ENCODE measurements at places on chromosomes 12 and 14.

DNA sequence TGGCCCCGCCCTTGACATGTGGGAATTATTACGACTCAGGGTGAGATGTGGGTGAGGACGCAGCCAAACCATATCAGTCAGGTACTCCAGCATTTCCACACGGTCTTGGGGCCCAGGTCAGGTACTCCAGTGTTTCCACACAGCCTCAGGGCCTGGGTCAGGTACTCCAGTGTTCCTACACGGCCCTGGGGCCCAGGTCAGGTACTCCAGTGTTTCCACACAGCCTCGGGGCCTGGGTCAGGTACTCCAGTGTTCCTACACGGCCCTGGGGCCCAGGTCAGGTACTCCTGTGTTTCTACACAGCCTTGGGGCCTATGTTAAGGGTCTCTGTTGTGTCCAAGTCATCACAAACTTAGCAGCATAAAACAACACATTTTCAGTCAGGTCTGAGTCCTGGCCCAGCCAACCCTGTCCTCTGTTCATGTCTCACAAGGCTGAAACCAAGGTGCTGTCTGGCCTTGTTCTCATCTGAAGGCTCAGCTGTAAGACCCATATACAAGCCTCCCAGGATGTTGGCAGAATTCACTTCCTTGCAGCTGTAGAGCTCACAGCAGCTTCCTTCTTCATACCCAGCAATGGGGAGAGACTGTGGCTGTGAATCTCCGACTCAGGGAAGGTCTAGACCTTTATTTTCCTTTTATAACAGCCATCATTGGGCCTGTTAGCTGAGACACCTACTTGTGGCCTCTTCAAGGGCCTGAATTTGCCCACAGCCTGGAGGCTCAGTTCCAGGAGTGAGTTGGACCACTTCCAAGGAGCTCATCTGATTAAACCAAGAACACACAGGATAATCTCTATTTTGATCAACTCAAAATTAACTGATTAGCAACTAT lies 107.6 kb upstream of the SFSWAP start:
- no peak for DNase-seq

- peak; percentile 83 for DNase-seq
Observed at GRCh38 chr12:49043856-49044258, 16.7 kb downstream of the KMT2D start.

- no peak for DNase-seq
Observed at GRCh38 chr14:87285506-87285905, 707.5 kb downstream of the GALC start.

DNA sequence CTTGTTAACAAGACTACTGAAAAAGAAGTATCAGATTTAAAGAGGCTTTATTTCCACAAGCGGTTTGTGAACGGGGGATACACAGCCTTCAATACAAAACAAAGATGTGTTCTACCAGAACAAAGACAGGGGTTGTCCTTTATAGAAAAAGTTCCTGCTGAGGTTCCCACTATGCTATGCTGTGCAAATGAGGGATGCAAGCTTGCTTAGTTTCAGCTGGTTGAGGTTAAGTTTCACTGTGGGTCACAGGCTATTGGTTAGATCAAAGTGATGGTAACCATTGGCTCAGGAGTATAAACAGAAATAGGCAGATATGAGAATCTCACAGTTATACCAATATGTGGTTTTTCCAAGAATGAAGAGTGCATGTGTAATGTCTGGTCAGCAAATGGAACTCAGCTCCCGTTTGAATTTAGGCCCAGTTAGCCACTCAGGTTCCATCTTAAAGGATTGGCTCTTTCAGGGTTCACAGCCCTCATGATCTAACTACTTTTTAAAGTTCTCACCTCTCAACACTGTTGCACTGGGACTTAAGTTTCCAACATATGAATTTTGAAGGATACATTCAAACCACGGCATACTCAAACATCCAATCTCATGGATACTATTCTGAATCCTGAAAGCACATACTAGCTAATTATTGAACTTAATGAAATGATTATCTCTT lies 215.4 kb upstream of the DCN start:
- DNase-seq: no peak

DNA sequence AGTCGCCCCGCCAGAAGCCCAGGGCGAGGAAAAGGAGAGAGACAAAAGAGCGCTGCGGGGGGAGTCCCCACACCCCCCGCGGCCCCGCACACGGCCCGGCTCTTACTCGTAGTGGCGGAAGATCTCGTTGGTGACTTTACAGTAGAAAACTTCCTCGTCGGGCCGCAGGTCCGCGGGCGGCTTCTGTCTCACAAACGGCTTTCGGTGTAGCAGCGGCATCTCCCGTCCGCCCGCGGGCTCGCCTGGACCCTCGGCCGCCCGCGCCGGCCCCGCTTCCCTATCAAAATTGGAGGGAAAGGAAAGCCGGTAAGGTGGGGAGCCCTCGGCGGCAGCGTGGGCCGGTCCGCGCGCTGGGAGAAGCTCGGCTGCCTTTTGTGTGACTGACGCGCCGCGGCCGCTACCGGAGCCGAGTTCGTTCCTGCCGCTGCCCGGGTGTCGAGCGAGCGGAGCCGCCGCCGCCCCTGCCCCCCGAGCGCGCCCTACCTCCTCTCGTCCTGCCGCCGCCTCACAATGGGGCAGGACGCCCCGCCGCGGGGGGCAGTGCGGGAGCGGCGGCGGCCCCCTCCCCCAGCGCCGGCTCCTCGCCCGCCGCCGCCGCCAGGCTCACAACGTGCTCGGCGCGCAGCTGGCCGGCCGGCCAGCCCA lies 652 bp downstream of the BAZ1A start:
- peak; percentile 56 for DNase-seq

DNA sequence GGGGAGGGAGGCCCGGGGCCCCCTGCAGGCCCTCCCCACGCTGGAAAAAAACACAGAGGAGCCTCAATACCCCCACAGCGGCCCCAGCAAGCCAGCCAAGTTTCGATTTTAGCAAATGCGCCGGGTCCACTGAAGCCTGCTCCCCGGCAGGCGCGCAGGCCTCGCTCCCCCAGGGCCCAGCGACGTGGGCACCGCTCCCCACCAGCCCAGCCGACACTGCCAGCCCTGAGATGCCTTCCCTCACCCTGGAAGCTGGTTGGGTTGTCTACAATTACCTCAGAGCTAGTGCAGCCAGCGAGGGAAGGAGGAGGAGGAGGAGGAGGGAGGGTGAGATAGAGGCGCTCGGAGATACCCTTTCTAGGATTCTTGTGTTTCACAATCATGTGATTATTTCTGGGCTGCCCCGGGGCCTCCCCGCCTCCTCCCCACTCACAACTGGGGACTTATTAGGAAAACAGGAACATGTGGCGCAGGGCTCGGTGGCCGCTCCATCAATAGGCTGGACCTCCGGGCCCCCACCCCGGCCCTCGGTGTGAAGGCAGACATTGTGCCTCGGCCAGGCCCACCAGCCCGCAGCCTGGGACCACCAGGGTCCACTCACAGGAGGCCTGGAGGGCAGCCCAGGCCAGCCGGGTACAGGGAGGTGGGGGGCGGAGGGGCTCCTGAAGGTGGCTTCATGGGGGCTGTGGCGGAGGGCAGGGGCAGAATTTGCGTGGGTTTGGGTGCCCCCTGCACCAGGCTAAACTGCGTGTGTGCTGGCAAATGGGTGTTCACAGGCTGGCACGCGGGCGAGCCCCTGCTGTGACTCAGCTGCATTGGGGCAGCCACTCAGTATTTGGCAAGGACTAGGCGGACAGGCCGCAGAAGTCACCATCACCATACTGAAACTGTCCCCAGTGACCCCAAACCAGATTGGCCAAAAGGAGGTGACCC lies 109.9 kb downstream of the NCOR2 start:
- peak; percentile 60 for DNase-seq

- DNase-seq: no peak
Observed at GRCh38 chr12:28443337-28443736, 253.1 kb downstream of the CCDC91 start.

DNA sequence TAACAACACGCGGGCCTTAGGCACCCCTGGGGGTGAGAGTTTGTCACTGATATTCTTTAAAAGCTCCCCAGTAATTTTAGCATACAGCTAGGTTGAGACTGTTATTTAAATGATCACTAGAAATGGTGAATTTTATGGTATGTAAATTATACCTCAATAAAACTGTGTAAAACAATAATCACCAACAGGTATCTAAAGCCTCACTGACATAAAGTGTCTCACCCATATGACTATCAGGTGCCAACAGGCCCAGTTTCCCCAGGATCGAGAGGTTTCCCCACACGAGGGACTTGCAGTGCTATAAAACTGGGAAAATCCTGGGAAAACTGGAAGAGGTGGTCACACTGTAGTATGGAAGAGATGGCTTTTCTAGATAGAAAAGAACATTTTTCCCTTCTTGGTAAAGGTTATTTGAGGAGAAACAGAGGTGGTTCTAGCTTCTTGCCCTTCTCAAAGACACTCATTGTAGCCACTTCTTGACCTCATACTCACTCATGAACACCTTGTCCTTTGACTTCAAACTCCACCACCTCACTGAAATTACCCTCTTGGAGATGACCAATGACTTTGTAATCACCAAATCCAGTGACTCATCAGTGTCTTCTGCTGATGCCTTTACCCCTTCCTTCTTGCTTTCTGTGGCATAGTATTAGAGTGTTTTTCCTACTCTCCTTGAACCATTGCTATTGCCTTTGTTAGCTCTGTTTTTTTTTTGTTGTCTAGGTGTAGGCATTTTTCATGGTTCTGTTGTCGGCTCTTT lies 24.8 kb upstream of the NUBPL start:
- no peak for DNase-seq

DNA sequence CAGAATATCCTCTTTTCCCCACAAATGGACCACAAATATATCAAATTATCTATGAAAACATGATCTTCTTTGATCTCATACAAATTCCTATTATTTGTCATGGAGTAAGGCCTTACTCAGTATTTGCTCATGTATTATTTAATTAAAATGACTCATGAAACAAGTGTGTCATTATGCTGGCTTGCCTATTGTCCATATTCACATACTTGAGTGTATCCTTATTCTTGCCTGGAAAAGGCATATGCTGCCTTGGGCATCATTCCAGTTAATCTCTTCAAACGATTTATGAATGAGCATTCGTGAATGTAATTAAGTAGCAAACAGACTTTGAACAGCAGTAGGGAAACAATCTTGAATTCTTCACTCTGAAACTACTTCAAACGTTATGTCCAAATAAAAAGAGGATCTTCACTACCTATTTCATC lies 22.6 kb upstream of the SNRPF start:
- DNase-seq: no peak

DNA sequence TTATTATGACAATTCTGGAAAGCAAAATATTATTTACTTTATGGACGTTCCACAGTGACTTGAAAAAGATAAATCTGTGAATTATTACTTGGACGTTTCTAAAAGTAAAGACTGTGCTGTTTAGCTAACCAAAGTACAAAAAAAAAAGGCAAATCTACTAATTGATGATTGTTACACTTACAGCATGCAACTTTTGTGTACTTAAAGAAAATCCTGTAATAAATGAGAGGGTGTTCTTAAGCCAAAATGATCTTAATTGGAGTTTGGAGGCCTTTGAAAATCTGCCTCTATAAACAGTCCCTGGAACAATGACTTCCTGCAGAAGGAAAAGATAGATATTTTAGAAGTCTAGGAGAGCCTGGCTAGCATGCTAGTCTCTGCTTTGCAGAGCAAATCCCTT lies 434.0 kb upstream of the SYT1 start:
- no peak for DNase-seq

- DNase-seq: no peak
Observed at GRCh38 chr14:56488306-56488705, 91.3 kb upstream of the TMEM260 start.

- DNase-seq: no peak
Observed at GRCh38 chr14:73460691-73461127, 2.4 kb upstream of the NUMB start.

- DNase-seq: no peak
Observed at GRCh38 chr12:57661376-57661775, 28.4 kb upstream of the B4GALNT1 start.

GRCh38 chr12:67042697-67043131 lies 226.4 kb upstream of the CAND1 start:
- no peak for DNase-seq

GRCh38 chr12:14416658-14417057 lies 51.2 kb downstream of the ATF7IP start:
- peak; percentile 38 for DNase-seq

DNA sequence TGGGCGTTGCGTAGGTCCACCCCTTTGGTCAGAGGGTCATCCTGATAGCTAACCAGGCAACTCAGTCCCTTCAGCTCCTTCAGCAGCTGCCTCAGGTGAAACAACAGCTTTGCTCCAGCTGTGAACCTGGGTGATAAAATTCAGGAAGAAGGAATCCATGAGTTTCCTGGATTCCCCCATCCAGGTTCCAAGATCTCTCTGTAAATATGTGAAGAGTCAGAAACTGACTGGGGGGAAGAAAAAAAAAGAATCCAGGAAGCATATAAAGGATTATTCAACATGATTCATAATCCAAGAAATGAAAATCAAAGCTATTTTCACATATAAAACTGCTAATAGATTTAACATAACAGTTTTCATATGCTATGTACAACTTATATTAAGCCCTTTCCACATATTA lies 8.6 kb downstream of the STAT2 start:
- no peak for DNase-seq

GRCh38 chr14:76271041-76271755 lies 104.7 kb upstream of the ESRRB start:
- no peak for DNase-seq

DNA sequence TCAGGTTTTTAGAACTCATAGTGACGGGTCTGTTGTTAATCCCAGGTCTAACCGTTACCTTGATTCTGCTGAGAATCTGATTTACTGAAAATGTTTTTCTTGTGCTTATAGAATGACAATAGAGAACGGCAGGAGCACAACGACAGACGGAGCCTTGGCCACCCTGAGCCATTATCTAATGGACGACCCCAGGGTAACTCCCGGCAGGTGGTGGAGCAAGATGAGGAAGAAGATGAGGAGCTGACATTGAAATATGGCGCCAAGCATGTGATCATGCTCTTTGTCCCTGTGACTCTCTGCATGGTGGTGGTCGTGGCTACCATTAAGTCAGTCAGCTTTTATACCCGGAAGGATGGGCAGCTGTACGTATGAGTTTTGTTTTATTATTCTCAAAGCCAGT lies 34.4 kb downstream of the PSEN1 start:
- DNase-seq: no peak

GRCh38 chr12:2826721-2827515 lies 7.9 kb downstream of the NRIP2 start:
- DNase-seq: no peak

DNA sequence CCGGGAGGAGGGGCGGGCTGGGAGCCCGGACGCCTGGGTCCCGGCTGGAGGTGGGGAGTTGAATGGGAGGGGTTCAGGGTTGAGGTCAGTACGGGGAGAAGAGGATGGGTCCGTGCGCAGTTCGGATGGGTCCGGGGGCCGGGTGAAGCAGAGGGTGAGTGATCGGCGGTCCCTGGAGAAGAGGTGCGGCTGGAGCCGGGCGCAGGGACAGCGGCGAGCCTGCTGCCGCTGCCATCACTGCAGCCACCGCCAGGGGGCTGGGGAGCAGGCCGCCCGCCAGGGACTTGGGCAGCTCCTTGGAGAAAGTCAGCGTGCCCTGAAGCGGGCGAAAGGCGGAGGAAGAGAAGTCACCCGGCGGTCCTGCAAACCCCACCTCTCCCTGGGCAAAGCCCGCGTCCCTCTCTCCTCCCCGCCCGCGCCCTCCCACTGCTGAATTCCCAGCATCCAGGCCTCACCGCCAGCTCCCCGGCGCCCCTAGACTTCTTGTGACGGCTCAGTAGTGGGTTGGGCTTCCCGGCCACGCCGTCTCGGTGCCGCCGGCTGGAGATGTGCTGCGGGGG lies 6.0 kb upstream of the GPR84 start:
- no peak for DNase-seq

- peak; percentile 57 for DNase-seq
Observed at GRCh38 chr12:50166799-50167048, 445 bp downstream of the CERS5 start.
